WERI-Rb-1 (cell line): ENCODE measurements at places on chromosomes 12 and 14.

- peak; percentile 26 for DNase-seq
These were observed 56.2 kb downstream of the NTF3 start for GRCh38 chr12:5487948-5488625.

DNA sequence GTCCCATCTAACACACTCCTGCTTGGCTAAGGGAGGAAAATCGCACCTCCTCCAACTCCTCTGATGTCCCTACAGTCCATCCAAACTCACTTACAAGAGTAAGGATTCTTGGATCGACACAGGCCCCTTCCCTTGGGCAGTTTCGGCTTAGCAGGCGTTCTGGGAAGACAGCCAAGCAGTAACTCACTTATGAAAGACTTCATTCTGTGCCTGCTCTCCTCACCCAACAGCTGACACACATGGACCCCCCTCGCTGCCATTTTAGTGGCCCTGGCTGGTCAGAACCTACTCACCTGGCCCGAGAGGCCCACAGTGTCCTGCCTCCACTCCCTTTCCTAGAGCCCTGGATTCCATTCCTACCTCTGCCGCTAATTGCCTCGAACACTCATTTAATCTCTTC is 52.3 kb upstream of the BCL2L14 start:
- no peak for DNase-seq

DNA sequence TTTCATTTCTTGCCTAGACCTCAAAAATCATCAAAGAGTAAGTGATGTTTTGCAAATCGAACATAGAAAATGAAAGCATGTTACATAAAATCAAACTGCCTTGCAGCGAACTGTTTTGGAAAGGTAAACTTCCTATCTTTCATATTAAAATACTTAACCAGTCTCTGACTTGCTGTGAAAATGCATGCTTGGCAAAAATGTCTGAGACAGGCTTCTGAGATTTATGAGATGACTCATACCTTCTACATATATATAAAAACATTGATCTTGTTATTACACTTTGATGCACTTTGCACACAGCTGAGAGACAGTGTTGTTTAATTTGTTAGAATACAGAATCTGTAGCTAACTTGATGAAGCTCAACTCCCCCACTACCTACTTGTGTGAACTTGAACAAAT is 179.1 kb downstream of the KITLG start:
- DNase-seq = no peak

GRCh38 chr14:90599339-90599738 is 202.5 kb downstream of the CALM1 start:
- no peak for DNase-seq

GRCh38 chr14:73834261-73834625 is 17.4 kb upstream of the PTGR2 start:
- DNase-seq = no peak

GRCh38 chr12:65123435-65124063 is 2.4 kb upstream of the WIF1 start:
- no peak for DNase-seq

GRCh38 chr14:36450550-36450949 is 69.5 kb downstream of the NKX2-1 start:
- no peak for DNase-seq

- peak; percentile 27 for DNase-seq
These were observed 104.7 kb downstream of the RFLNA start for GRCh38 chr12:124399622-124400021.

- no peak for DNase-seq
These were observed 236.3 kb downstream of the SLC25A21 start for GRCh38 chr14:36935976-36936678.
